A549 treated with RU486 at 1 μM for 4 hours (cell line): ENCODE measurements at places on chromosomes 2 and 18. TPM values are rescaled to one million over a fixed set of nuclear protein-coding genes. Genes with fewer than 3 reads are reported as not detected.

The SLC23A3 gene
- 0.19 to 0.90 TPM (median 0.53 TPM) in 5 replicates for total RNA-seq

The HOXD3 gene
- total RNA-seq: 0.14 to 0.33 TPM (median 0.21 TPM) in 4 of 5 replicates, not detected in the other

The MC4R gene
- not detected in 5 replicates for total RNA-seq

The DYSF gene
- total RNA-seq: 0.56 to 0.81 TPM (median 0.67 TPM) in 5 replicates

The TMEM178A gene
- 0.10 to 0.20 TPM (median 0.15 TPM) in 3 of 5 replicates, not detected in the others for total RNA-seq

The DNPEP gene
- total RNA-seq: 51.3 to 65.5 TPM (median 63.4 TPM) in 5 replicates

The PARD6G gene
- 2.0 to 4.1 TPM (median 2.9 TPM) in 5 replicates for total RNA-seq

The DLX1 gene
- total RNA-seq: 3.5 to 4.3 TPM (median 3.9 TPM) in 5 replicates

The ERICH2 gene
- not detected in 5 replicates for total RNA-seq

The TMEM163 gene
- 0.13 to 0.19 TPM in 2 of 5 replicates, not detected in the others for total RNA-seq
